ENCODE measurements at places on chromosomes 13 and 19.

- DNase-seq: no peak
Observed at GRCh38 chr13:40979232-40979631, 39.9 kb downstream of the ELF1 start.

DNA sequence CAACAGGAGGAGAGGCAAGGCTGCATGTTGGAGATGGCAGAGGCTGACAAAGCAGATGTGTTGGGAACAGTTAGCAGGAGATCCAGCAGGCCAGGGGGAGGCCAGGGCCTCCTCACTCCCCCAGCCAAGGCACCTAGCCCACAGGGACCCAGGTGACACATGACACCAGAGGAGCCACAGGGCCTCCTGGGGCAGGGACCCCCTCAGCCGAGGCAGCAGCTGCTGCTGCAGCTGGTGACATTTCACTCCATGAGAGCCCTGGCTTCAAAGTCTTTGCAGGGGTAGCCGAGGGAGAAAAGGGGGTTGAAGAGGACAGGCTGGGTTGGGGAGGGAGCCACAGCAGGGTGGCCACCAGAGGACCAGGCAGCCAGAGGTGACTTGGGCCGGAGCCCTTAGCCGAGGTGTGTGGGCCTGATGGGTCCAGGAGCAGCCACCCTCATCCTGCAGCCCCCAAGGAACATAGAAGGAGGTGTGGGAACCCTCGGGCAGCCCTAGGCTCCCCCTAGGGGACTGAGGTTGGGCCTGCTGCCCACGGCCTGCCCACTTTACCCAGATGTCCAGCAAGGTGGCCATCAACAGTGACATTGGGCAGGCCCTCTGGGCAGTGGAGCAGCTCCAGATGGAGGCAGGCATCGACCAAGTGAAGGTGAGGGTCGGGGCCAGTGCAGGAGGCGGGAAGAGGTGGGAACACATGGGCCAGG is at the start of gene GNG14:
Gene GNG14, plus strand, starts transcription at position 503 of the 701 bp plus-strand sequence. Its CDS starts 51 bp downstream, at position 554.
- DNase-seq: no peak

GRCh38 chr19:48887861-48888612 is 10.5 kb downstream of the TULP2 start:
- no peak for DNase-seq

DNA sequence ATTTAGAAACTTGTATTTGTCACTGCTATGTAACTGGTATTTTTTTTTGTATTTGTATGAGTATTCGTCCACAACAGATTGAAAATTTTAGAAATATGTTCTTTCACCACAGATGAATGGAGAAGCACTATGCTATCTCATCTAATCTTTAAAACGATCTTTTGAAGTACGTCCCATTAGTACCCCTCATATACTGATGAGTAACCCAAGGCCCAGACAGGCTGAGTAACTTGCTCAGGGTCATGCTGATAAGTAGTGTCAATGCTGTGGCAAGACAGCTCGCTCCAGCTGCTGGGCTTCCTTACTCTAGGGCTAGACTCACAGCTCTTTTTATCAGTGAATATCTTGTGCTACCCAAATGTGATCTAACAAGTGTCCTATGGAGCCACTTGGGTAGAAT is 154.2 kb downstream of the SUCLA2 start:
- DNase-seq: no peak

DNA sequence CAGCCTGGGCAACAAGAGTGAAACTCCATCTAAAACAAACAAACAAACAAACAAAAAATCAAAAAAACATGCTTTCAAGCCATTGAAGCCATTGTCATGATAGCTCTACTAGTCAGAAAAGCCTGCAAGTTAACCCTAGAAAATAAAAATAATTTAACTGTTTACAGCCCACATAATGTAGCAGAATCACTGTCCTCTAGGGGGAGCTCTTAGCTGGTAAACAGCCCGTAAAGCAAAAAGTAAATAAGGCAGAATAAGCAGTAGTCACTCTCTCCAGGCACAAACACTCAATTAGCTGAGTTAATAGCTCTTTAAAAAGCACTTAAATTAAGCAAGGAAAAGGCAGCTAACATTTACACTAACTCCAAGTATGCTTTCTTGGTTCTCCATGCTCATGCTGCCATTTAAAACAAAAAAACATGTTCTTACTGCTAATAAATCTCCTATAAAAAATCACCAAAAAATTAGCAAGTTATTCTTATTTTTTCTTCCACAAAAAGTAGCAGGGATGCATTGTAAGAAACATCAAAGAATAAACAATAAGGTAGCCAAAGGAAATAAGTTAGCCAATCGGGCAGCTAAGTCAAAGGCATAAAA is 11.3 kb downstream of the LILRB4 start:
- no peak for DNase-seq

DNA sequence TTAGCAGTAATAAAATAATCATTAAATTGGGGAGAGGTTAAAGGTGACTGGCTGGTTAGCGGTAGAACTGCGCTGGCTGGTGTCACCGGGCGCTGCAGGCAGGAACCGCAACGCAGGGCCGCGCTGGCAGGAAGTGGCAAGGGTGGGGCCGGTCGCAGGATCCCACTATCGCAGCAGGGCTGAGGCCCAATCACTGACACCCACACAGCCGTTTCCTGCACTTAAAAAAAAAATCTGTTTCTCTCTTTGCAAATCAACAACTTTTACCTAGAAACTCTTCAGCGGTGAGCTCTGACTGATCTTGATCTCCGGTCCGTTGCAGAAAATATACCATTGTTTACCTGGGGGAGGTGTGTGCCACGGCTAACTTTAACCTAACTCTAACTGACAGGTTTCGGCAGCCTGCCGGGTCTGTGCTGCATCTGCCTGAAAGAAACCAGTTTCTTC is 46.9 kb downstream of the KLF2 start:
- no peak for DNase-seq

DNA sequence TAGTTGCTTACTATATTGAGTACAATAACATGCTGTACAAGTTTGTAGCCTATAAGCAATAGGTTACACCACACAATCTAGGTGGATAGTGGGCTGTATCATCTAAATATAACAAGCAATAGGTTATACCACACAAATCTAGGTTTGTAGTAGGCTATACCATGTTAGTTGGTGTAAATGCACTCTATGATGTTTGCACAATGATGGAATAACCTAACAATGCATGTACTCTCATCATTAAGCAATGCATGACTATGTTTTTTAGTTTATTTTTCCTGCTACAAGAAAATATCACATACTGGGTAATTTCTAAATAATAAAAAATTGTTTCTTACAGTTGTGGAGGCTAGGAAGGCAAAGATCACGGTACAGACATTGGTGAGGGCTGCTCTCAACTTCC is 262.5 kb downstream of the SLITRK6 start:
- no peak for DNase-seq

GRCh38 chr13:75702476-75702875 is 66.3 kb downstream of the LMO7 start:
- no peak for DNase-seq

DNA sequence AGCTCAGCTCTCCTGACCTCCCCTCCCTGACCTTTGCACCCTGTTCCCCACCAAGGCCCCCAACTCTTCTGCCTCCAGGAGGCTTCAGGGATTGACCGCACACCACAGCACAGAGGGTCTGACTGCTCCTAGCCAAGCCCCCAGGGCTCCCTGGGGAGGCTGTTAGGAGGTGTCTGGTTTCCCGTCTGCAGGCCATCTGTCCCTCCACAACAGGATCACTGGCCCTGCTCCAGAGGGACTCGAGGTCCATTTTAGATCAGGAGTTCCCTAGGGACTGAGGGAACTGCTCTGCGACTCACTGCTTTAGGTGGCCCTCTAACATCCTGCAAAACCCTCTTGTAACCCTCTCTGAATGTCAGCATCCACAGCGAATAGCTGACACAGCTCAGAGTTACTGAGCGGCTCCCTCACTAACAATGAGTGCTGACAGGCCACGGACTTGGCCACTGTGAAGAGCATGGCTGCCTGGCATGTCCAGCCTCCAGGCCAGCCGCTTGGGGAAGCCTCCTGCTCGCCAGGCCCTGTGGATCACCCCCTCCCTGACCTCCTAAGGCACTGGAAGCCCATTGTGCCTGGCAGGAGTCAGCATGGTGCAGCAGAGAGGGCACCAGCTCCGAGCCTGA is 17.7 kb downstream of the GRIK5 start:
- no peak for DNase-seq

GRCh38 chr13:38702669-38703068 is 15.8 kb downstream of the FREM2 start:
- DNase-seq: no peak

DNA sequence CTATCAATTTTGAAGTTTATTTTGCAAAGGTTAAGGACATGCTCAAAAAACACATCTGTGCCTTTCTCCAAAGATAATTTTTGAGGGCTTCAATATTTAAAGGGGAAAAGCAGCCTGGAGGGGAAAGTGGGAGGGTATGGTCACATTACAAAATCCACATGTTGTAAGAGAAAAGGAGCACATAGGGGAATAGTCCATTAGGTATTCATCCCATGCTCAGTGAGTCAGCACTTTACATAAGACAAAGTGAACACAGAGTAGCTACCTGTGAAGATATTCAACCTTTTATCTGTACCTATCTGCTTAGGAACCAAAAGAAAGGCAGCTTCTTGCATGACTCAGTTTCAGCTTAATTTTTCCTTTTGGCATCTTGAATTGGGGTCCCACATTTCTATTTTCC is 932.0 kb downstream of the SLITRK6 start:
- DNase-seq: no peak

- DNase-seq: no peak
Observed at GRCh38 chr19:47658431-47659348, 49.8 kb downstream of the BICRA start.

GRCh38 chr13:32147976-32148375 is 116.4 kb downstream of the FRY start:
- DNase-seq: no peak

GRCh38 chr13:45064889-45065288 is 55.4 kb upstream of the GTF2F2 start:
- DNase-seq: no peak

GRCh38 chr19:48611872-48612271 is 3.0 kb downstream of the FAM83E start:
- no peak for DNase-seq

GRCh38 chr13:35139591-35139990 is 197.5 kb downstream of the NBEA start:
- no peak for DNase-seq

DNA sequence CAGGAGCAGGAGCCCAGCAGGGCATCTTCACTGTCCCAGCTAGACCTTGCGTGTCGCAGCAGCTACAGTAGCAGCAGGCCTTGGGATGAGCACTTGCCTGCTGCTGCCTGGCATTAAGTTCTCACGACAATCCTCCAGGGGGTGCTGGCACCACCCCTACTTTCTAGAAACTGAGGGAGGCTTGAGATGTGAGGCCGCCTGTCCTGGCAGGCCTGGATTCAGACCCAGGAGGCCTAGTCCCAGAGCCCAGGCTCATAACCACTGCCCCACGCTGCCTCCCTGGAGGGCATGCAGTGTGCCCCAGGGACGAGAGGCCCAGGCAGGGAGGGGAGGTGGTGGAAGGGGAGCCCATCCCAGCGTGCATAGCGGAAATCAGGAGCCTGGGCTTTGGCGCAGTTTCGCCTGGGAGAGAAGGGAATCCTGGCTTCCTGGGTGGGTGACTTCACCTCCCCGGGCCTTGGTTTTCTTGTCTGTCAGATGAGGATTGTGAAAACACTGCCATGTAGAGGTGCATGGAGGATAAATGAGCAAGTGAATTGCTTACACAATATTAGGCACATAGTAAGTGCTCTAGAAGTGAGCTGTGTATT is 26.1 kb downstream of the PPP5C start:
- DNase-seq: no peak

GRCh38 chr19:52691737-52692136 is 43.1 kb downstream of the ZNF611 start:
- no peak for DNase-seq
